ENCODE measurements at places on chromosomes 12 and 14.
A peak's percentile ranks its signal among the peaks of the same experiment; 100 is the strongest.

- DNase-seq: no peak
Observed at GRCh38 chr12:89280833-89281538, 71.3 kb downstream of the DUSP6 start.

- no peak for DNase-seq
Observed at GRCh38 chr14:25150401-25150800, 100.5 kb upstream of the STXBP6 start.

- no peak for DNase-seq
Observed at GRCh38 chr12:57149245-57149900, 2.0 kb upstream of the LRP1-AS start.

DNA sequence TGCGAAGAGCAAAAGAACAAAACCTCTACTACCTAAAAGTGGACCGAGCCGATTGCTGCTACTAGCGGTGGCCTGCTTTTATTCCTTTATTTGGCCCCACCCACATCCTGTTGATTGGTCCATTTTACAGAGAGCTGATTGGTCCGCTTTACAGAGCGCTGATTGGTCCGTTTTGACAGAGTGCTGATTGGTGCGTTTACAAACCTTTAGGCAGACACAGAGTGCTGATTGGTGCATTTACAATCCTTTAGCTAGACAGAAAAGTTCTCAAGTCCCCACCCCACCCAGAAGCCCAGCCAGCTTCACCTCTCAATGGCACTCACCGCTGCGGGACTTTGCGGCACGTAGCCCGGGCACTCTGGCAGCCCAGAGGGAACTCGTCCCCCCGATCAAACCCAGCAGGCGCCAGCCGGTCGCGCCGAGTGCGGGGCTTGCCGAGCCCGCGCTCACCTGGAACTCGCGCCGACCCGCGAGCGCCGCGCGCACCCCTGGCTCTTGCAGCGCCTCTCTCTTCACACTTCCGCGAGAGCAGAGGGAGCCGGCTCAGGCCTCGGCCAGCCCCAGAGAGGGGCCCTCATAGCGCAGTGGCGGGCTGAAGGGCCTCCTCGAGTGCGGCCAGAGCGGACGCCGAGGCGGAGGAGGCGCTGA, 8.7 kb upstream of the FGD4 start:
- no peak for DNase-seq

DNA sequence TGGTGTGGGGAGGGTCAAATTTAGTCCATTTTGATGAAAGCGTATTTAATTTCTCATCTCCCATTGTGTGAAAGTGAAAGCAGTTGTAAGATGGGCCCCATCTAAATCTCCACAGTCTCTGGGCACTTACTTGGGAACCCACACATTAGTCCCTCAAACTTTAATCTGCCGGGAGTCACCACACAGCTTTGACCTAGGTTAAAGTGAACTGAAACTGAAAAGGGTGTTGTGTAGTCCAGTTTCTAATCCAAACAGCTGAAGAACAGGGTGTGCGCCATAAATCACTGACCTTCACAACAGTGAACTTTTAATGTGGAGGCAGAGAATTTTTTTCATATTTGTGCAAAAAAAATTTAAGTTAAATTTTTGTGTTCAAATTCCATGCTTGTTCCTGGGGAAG, 48.4 kb upstream of the PTPRO start:
- DNase-seq: no peak

GRCh38 chr14:29442696-29443095, 485.0 kb downstream of the PRKD1 start:
- no peak for DNase-seq

DNA sequence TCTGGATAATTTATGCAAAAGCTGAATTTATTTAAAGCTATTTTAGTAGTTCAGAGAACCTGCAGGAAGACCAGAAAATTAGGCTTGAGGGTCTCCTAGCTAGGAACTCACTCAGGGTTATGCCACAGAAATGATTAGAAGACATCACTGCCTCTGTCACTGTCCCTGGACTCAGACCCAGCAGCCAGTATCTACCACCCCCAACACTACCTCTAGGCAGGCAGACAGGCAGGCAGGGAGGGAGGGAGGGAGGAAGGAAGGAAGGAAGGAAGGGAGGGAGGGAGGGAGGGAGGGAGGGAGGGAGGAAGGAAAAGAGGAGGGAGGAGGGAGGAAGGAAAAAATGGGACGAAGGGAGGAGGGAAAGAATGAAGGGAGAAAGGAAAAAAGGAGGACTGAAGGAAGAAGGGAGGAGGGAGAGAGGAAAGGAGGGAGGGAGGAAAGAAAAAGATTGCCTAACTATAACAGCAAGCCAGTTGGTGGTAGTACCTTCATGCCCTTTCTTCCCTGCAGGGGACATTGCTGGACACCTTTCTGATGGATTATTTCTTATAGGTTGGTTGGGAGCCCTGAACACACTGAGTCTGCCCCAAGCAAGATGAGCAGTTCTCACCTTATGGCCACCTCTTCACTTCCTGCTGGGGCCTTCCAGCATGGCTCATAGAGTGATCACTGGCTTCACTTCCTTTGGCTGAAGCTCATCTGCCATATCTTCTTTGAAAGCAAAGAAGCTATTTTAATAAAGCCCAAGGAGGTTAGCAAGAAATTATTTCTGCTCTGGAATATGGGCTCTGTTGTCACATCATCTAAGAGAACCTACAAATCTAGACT, 49.7 kb downstream of the KICS2 start:
- DNase-seq: no peak

GRCh38 chr14:29941401-29941800, 13.8 kb upstream of the PRKD1 start:
- no peak for DNase-seq

GRCh38 chr12:99804715-99805114, 157.2 kb downstream of the GARIN6 start:
- DNase-seq: no peak

- DNase-seq: peak; percentile 55
Observed at GRCh38 chr12:122951979-122952892, 14.0 kb downstream of the ABCB9 start.

- DNase-seq: no peak
Observed at GRCh38 chr12:81229759-81230158, 151.9 kb downstream of the ACSS3 start.

DNA sequence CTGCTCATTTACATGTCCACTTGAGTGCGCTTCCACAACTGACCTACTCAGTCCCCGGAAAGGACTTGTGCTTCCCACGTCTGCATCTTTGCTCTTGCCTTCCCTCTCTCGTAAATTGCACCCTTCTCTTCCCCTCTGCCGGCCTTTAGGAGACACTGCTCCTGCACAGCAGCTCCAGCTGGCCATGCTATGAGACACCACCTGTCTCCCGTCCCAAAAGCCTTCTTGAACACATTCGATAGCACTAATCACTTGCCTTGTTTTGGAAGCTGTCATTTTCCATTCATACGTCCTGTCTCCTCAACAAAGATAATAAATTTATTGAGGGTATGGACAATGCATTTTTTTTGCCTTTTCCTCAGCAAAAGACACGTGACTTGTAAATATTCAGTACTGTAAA, 15.7 kb upstream of the KCNA1 start:
- no peak for DNase-seq

- no peak for DNase-seq
Observed at GRCh38 chr12:75560167-75560566, 48.8 kb upstream of the KRR1 start.

DNA sequence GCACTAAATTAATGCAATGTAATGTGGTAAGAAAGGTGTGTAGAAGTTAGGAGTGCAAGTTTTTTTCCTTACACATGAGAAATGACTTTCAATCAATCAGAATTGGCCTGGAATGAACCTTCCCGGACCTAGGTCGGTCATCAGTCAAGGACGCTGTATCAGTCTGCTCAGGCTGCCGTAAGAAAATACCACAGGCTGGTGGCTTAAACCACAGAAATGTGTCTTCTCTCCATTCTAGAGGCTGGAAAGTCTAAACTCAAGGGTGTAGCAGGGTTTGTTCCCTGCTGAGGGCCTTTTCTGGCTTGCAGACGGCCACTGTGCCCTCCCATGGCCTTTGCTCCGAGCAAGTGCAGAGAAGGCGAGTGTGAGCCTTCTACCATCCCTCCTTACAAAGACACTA, 86.6 kb upstream of the DYNC1H1 start:
- no peak for DNase-seq

- DNase-seq: no peak
Observed at GRCh38 chr12:112350593-112351592, 31.3 kb downstream of the HECTD4 start.

- peak; percentile 74 for DNase-seq
Observed at GRCh38 chr12:67648521-67649260, at the start of gene DYRK2. Gene DYRK2, plus strand, starts transcription at chr12:67648745. Its CDS starts 389 bp downstream, at chr12:67649134.

- DNase-seq: no peak
Observed at GRCh38 chr12:93762059-93762719, 85.0 kb downstream of the CRADD start.

GRCh38 chr12:117261247-117261646, 71.0 kb upstream of the FBXO21 start:
- no peak for DNase-seq

DNA sequence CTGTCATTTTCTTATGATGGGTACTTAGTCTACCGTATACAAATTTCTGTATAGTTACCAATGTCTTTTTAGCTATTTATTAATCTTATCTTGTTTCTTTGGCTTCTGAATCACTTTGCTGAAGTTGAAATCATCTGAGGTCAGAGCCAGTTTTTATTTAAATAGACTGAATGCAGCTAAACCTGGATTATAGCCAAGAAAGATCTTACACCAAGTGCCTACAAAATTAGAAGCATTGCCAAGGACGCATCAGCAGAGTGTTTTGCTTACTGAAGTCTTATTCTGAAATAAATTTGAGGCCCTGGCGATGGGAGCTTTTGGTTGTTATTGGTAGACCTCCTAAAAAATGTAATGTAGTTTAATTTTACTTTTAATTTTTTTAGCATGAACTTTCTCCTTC, 128.2 kb downstream of the RGS6 start:
- no peak for DNase-seq

DNA sequence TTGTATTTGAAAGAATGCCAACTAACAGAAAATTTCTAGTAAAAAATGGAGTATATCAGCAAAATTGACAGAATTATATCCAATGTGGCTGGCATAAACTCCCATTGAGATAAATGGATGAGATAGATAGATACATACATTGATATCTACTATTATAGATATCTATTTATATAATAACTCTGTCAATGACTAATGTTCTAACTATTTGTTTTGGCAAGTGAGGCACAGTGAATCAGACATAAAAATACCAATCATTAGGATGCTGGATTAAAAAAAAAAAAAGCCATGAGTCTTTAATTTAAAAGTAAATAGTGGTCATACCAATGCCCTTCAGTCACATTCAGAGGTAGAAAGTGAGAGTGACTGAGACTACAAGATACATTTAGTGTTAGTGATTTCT, 33.7 kb upstream of the GLIPR1 start:
- DNase-seq: no peak

DNA sequence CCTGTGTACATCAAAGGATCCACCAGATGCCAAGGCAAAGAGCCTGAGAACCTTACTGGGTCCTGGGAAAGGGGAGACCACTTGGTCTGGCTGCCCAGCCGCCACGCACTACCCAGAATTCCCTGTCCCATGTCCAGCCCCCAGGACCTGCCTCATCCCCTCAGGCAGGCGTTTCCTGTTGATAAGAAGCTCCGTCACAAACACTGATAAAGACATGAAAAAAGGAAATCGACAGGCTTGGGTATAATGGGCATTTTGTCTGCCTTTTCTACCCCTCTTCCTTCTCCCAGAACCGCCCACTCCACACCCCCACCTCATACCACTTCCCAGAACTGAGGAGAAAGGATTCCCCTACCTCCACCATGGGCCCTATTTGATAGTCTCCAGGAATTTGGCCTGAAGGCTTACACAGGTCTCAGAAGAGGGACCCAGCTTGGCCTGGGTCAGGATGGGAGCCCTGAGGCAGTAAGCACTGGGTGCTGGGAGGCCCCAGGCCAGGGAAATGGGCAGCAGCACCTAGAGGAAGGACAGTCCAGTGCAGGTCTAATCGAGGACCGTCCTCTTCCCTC, 18.8 kb downstream of the ACVRL1 start:
- DNase-seq: no peak

DNA sequence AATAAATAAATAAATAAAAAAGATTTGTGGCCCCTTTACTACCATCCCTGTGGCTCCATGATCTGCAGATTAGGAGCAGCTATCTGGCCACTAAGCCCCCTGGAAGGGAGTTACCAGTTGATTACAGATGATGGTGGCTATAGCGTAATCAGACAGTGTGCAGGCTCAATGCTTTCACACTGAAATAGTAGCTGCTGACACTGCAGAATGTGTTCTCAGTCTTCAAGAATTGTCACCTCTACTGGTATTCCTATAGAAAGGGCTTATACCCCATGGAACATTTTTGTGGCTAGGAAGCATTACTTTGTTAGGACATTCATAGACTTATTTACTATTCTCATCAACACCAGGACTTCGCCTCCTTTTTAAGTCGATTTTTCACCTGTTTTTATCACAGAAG, 30.9 kb downstream of the DCAF4 start:
- DNase-seq: no peak

- peak; percentile 43 for DNase-seq
Observed at GRCh38 chr12:121033625-121034349, 5.3 kb downstream of the OASL start.

GRCh38 chr14:67852926-67853604, 33.5 kb downstream of the RAD51B start:
- DNase-seq: no peak

- DNase-seq: no peak
Observed at GRCh38 chr14:32134448-32135097, 57.5 kb downstream of the ARHGAP5 start.

DNA sequence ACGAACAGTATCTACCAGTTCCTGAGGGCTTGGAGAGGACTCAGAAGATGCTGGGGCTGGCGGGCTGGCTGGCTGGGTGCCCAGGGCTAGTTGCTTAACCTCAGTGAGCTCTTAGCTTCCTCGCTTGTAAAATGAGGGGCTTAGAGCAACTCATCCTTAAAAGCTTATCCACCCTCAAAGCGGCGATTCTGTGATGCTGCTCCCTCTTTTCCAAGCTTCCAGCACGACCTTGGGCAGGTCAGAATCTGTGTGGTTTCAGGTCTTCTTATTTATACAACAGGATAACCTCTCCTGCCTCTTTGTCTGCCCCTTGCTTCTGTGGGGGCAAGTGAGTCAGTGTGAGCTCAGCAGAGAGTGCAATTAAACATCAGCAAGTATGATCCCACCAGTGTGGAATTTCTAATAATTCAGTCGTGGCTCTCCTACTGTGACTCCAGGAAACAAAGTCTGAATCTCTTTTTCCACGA, 281.8 kb downstream of the KSR2 start:
- DNase-seq: no peak

DNA sequence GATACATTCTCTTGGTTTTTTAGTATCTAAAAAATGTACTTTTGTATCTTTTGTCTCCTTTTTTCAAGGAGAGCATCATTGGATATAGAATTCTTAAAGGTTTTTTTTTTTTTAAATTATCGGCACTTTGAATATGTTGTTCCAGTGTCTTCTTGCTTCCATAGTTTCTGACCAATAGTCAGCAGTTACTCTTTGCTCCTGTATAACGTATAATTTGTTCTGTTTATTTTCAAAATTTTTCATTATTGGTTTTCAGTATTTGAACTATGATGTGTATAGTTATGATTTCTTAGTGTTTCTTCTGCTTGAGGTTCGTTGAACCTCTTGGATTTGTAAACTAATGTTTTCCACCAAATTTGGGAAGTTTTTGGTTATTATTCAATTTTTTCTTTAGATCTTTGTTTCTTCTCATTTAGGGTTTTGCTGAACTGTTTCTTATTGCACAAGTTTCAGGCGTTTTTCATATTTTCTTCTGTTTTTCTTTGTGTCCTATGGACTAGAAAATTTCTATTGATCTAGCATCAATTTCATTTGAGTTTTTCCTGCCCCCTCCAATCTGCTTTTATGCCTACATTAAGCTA, 93.9 kb downstream of the PLBD1 start:
- no peak for DNase-seq
